ENCODE measurements at places on chromosomes 3 and 15.

DNA sequence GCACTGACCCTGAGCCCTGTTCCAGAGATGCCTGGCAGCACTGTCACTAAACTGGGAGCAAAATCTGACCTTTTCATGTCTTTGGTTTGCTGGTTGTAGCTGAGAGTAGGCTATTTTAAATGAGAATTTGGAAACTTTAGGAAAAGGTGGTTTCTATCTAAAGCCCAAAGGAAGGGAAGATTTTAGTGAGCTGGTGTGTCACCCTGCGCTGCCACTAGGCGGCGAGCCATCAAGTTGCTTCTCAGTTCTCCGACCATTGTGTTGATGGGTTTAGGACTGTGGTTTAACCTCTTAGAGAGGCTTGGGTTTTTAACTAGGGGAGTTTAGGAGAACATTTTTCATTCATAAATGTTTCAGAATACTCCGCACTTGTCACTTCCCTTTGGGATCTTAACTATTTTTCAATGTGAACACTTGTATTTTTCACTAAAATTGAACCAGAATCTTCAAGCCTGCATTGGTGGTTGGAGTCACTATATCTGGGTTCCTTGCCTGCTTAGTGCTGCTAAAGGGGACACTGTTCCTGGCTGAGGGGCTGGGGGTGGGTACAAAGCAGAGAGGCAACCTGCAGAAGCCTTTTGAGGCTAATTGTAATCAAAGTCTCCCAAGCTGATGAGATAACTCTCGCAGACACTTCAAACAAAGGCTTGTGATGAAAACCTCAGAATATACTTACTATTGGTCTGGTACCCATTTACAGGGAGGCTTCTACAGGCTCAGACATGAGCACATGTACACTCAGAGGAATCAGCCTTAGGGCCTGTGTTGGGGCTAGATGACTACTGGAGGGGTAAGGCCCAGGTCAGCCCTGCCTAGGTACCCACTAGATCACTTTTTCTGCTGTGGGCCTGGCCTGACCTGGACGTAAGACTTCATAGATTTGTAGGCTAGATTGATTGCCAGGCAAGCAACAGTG, 16.8 kb downstream of the EXOSC7 start:
- DNase-seq, result no peak

GRCh38 chr3:178982137-178982536, 89.5 kb downstream of the ZMAT3 start:
- DNase-seq, result no peak

GRCh38 chr15:48643776-48644466, 1.6 kb downstream of the FBN1 start:
- DNase-seq, result no peak

- no peak for DNase-seq
These were observed 88.6 kb downstream of the RYK start for GRCh38 chr3:134161898-134162615.

DNA sequence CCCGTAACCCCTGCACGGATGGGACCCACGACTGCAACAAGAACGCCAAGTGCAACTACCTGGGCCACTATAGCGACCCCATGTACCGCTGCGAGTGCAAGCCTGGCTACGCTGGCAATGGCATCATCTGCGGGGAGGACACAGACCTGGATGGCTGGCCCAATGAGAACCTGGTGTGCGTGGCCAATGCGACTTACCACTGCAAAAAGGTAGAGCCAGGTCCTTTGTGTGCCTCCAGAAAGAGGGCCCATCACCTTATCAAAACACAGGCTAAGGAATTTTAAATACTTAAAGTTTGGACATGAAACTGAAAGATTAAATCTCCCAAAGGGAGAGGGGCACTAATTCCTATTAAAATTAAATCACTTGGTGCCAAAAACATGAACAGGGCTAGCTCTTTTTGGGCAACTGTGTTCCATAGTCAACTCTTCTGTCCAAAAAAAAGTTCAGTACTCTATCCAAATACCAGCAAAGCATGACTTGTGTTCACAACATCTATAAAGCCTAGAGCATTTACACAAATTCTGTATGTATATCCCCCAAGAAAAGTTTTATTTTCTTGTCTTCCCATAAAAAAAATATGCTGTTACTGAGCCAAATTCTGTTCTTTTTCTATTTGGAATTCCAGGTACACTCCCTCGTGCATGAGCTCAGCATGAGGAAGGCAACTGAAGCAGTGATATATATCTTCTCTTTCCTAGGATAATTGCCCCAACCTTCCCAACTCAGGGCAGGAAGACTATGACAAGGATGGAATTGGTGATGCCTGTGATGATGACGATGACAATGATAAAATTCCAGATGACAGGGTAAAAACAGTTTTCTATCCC, 9.2 kb downstream of the THBS1 start:
- no peak for DNase-seq

DNA sequence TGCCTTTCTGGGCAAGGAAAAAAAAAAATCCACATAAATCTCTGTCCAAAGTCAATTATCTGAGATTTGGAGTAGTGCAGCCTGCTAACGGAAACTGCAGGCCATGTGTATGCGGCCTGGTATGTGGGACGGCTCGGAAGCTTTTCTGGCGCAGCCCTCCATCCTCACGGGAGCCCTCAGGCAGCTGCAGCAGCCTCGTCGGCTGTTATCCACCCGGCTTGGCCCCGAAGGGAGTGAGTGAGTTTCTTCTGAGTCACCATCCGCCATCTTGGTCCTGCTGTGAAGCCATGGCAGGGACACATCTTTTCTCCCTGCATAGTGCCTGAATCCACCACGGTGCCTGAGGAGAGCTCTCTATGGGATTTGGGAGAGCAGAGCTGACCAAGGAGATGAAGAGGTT, 62.8 kb downstream of the POLR2M start:
- no peak for DNase-seq

DNA sequence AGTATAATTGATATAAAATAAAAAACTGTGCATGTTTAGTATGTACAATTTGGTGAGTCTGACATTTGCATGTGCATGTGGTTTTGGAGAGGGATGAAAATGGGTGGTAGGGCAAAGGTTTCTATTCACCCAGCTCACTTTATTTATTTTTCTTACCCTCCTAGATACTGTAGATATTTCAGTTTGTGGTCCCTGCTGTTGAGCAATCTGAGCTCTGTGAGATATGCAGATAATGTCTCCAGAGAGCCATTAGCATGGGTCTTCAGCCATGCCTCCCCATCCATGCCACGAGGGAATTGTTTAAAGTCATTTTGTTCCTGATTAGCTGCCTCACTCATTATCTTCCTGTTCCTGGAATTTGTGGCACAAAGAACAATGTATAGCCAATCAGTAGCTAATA, 44.4 kb upstream of the B3GALNT1 start:
- DNase-seq, result no peak

DNA sequence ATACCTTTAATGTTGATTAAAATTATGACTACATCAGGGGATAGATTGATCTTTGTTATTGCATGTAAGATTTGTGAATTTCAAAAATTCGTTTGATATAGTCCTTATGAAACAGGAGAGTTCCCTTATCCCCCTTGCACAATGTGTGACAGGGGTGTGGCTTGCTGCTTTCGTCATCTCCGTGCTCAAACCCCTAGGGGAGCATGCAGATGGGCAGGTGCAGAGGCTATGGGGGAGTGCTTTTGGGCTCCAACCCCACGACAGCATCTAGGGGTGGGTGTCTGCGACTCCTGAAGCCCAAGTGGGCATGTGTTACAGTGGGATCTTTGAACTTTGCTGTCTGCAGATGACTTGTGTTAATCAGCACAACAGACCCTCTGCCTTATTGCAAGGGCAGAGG, 360.1 kb upstream of the GOLIM4 start:
- no peak for DNase-seq

GRCh38 chr3:62233065-62233464, 140.3 kb downstream of the FEZF2 start:
- DNase-seq, result no peak

GRCh38 chr15:67025719-67026609, 39.4 kb upstream of the SMAD3 start:
- DNase-seq, result no peak

DNA sequence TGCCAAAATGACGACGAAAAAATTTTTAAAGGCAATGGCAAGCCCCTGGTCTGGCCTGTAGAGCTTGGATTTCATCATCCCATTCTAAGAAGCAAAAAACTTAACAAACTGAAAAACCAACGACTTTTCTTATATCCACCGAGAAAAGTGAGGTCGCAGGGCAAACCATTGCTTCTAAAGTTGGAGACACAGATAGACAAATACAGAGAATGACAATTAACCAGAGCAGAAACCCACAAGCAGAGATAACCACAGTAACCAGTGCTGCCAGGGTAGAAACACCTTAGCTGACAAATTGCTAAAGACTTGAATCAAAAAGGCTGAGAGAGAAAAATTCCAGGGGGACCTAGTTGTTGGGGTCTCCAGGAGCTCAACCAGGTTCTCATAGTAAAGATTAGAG, 386.5 kb upstream of the SGO1 start:
- DNase-seq, result no peak

DNA sequence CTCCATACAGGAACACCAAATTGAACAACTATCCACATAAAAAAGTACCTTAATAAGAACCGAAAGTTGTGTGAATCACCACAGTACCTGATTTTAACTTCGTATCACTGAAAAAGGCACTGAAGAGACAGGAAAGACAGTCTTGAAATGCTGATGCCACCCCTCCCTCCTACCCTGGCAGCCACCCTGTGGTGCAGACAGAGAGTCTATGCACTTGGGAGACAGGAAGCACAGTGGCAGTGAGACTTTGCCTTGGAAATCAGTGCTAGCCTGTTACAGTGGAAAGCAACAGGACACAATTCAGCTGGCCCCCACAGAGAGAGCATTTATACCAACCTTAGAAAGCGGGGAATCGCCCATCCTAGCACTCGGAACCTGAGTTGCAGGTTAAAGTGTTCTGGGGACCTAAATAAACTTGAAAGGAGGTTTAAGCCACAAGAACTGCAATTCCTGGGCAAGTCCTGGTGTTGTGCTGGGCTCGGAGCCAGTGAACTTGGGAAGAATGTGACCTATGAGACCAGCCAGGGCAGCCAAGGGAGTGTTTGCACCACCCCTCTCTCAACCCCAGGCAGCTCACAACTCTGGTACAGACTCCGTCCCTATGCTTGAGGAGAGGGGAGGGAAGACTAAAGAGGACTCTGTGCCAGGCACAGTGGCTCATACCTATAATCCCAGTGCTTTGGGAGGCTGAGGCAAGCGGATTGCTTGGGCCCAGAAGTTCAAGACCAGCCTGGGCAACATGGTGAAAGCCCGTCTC, 240.1 kb downstream of the ISL2 start:
- no peak for DNase-seq

GRCh38 chr15:62644216-62644888, 398.2 kb upstream of the TPM1 start:
- DNase-seq, result no peak

DNA sequence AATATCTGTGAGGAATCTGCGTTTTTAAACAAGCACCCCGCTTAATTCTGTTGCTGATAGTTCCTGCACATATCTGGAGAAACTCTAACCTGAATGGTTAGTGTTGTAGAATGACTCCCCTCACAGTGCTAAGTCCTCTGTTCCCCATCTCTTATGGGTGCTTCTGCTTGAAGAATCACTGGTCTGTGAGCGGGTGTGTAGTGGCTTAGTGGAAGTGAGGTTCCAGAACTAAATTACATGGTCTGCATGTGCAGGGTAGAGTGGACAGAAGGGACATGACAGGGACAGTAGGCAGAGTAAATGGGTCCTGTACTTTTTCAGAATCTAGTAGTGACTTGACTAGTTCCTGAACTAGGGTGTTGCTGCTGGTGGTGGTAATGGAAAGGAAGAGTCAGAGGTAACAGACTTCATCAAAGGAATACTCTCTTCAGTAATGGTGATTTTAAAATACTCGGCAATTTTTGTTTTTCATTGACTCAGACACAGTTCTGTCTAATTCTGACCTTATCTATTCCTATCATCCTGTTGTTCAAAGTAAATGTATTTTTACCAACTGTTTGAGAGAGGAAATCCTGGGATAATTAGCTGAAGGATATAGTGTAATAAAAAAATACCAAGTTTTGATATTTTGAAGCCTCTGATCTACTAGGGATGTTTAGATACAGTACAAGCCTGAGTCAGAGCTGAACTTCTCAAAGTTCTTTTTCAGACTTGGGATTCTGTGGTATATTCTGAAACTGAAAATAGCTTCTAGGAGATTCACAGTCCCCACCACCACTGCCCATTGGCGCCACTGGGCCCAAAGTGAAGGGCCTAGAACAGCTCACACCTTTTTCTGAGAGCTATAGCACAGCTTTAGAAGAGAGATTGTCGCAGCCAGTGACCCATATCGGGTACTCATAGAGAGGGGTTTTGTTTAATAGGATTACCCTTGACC, 55.5 kb downstream of the FNDC3B start:
- DNase-seq, result no peak

- no peak for DNase-seq
These were observed 1.5 kb downstream of the RBP1 start for GRCh38 chr3:139537795-139538621.
